ENCODE measurements at places on chromosomes 1 and 21. TPM values are rescaled to one million over a fixed set of nuclear protein-coding genes. Genes with fewer than 3 reads are reported as not detected.

DNA sequence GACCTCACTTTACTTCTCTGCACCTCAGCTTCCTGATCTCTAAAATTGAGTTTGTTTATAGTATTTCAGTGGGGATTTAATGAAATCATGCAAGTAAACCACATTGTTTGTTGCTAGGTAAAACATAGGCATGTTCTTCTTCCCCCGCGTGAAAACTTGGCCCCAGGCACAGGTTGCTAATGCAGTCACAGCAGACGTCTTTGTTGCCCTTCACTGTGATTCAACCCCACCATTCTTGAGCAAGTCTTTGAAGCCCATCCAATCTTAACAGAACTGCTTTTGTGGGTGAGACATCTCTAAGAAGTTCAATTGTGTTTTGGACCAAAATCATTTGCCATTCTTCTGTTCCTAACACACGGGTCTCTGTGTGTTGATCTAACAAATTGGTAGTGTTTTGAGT is 185.5 kb downstream of the ZNF281 start:
- H3K36me3 ChIP-seq: no peaks in the 10 kb centered on the region
- peak; percentile 78 for DNase-seq

- DNase-seq: peak; percentile 99
- no peaks in the 10 kb centered on the region for H3K27me3 ChIP-seq
- H3K27ac ChIP-seq: peak overlapping the region; percentile 27
Measured at GRCh38 chr1:228902781-228903433, 167.6 kb downstream of the RHOU start.

GRCh38 chr1:22808676-22809483 is 98.2 kb downstream of the EPHB2 start:
- H3K4me3 ChIP-seq: no peak overlapping the region
- H3K27ac ChIP-seq: peak overlapping the region; percentile 18
- peak; percentile 87 for DNase-seq
- no peaks in the 10 kb centered on the region for H3K27me3 ChIP-seq
- H3K4me1 ChIP-seq: peaks cover 11% of the 10 kb centered on the region
- H3K36me3 ChIP-seq: no peaks in the 10 kb centered on the region

GRCh38 chr1:13697738-13698137 is 2.2 kb upstream of the PRDM2 start:
- peaks cover 4% of the 10 kb centered on the region for H3K4me1 ChIP-seq
- H3K4me3 ChIP-seq: no peak overlapping the region
- H3K27me3 ChIP-seq: no peaks in the 10 kb centered on the region
- H3K36me3 ChIP-seq: no peaks in the 10 kb centered on the region
- H3K27ac ChIP-seq: no peak overlapping the region

- H3K4me1 ChIP-seq: no peaks in the 10 kb centered on the region
- DNase-seq: no peak
- no peak overlapping the region for H3K4me3 ChIP-seq
- no peak overlapping the region for H3K27ac ChIP-seq
- H3K27me3 ChIP-seq: peaks cover 16% of the 10 kb centered on the region
- no peaks in the 10 kb centered on the region for H3K36me3 ChIP-seq
Measured at GRCh38 chr1:231194843-231195516, 33.1 kb downstream of the TRIM67 start.

- H3K4me1 ChIP-seq: no peaks in the 10 kb centered on the region
- no peaks in the 10 kb centered on the region for H3K27me3 ChIP-seq
- H3K4me3 ChIP-seq: no peak overlapping the region
- no peak for DNase-seq
- peaks cover 47% of the 10 kb centered on the region for H3K36me3 ChIP-seq
- no peak overlapping the region for H3K27ac ChIP-seq
Measured at GRCh38 chr21:44062380-44062779, 44.8 kb upstream of the PWP2 start.

DNA sequence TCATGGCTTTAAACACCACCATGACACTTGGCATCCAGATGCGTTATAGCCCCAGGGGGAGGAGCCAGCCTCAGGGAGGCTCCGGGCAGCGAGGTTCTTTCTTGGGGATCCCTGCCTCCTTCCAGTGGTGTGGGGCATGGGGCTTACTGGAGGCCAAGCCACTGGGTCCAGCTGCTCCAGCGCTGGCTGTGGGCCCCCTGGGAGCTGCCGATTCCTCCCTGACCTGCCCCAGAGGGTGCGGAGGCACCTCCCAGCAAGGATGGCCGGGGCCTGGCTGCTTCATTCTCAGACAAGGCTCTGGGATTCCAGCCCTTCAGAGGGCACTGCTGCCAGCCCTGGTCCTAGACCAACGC is 159.3 kb downstream of the PEX14 start:
- H3K36me3 ChIP-seq: peaks cover 4% of the 10 kb centered on the region
- H3K27ac ChIP-seq: no peak overlapping the region
- peaks cover 5% of the 10 kb centered on the region for H3K27me3 ChIP-seq
- H3K4me1 ChIP-seq: peaks cover 9% of the 10 kb centered on the region
- no peak overlapping the region for H3K4me3 ChIP-seq
- no peak for DNase-seq

DNA sequence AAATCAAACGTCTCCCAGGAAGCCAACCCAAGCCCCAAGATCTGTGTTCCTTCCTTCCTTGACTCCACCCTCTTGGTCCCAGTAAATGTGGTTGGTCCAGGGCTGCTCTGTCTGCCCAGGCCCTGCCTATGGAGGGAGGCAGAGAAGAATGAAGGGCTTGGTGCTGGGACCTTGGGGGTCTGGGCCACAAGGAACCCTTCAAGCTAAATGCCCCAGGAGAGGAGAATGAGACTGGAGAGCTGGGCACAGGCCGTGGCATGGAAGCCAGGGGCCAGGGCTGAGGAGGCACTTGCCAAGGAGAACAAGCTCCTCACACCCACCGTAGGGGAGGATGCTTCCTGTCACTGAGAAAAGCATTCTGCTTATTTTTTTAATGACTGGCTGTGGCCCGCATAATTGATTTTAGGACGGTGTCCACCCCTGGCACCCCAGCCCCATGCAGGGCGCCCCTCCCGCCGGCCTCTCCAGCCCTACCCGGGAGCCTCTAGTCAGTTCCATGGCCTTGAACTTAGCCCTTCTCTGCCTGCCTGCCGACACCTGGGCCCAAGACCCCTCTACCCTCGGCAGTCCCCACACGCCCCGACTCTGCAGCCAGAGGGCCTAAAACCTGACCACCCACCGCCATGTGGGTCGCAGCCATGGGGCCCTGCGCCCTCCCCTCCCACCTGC is 889 bp downstream of the CLEC20A start:
- peaks cover 3% of the 10 kb centered on the region for H3K27me3 ChIP-seq
- H3K27ac ChIP-seq: no peak overlapping the region
- no peaks in the 10 kb centered on the region for H3K36me3 ChIP-seq
- no peaks in the 10 kb centered on the region for H3K4me1 ChIP-seq
- DNase-seq: no peak
- no peak overlapping the region for H3K4me3 ChIP-seq

DNA sequence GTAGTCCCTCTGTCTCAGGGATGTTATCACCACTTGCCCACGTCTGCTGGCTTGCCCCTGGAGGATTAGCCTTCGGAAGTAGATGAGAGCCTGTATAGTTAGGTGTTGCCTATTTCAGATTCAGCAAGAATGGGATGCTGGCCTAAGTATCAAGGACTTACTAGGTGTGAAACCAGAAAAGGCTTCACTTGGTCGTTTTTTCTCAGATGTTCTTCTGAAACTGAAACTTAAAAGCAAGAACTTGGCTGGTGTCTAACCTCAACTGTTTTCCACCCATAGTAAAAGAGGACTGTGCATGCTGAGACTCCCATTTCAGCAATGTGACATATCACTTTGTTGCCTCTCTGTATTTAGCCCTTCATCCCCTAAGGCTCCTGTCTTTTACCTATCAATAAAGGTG is 67.0 kb upstream of the LRRC53 start:
- DNase-seq: no peak
- no peak overlapping the region for H3K27ac ChIP-seq
- H3K27me3 ChIP-seq: no peaks in the 10 kb centered on the region
- H3K4me1 ChIP-seq: no peaks in the 10 kb centered on the region
- H3K36me3 ChIP-seq: no peaks in the 10 kb centered on the region
- H3K4me3 ChIP-seq: no peak overlapping the region

- peak overlapping the region; percentile 74 for H3K27ac ChIP-seq
- H3K4me1 ChIP-seq: peaks cover 2% of the 10 kb centered on the region
Measured at GRCh38 chr1:173823781-173824314, 625 bp upstream of the DARS2 start.

DNA sequence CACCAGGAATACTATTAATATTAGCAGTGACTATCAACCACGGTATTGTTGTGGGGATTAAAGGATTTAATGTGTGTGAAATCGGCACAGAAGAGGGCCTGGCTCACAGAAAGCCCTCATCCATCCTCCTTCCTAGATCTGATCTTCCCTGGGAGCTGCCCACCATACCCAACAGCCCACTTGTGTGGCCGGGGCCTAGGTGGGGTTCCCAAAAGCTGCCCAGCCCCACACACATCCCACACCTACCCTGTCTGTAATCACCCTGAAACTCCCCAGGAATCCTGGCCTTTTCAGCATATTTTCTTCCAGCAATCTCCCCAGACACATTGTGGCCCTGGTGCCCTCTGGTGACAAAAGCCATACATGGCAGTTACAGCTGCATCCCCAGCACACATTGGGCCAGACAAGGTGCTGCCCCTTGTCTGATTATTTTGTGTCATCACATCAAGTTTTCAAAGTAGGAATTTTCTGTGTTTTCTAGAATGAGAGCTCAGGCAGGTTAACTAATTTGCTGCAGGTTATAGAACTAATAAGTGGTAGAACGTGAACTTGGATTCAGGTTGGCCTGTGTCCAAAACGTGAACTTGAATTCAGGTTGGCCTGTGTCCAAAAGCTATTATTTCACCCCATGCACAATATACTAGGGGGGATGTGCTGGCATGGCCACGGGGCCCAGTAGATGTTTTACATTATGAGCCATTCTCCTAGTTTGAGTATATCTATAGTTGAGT is 5.3 kb upstream of the SLC6A9 start:
- H3K4me3 ChIP-seq: no peak overlapping the region
- peaks cover 7% of the 10 kb centered on the region for H3K4me1 ChIP-seq
- peak; percentile 61 for DNase-seq
- no peaks in the 10 kb centered on the region for H3K36me3 ChIP-seq
- H3K27ac ChIP-seq: no peak overlapping the region
- no peaks in the 10 kb centered on the region for H3K27me3 ChIP-seq

GRCh38 chr1:228370439-228370940 is 36.1 kb downstream of the TRIM11 start:
- H3K27me3 ChIP-seq: 0 out of 2 replicates have a peak, but pooled peaks cover 3% of the 10 kb centered on the region
- no peak overlapping the region for H3K27ac ChIP-seq
- DNase-seq: no peak
- H3K4me3 ChIP-seq: no peak overlapping the region

COL6A1 gene
- polyA plus RNA-seq: 1,578 TPM

TAL1 gene
- polyA plus RNA-seq: not detected

EPHB2 gene
- polyA plus RNA-seq: 53.6 TPM

DNA sequence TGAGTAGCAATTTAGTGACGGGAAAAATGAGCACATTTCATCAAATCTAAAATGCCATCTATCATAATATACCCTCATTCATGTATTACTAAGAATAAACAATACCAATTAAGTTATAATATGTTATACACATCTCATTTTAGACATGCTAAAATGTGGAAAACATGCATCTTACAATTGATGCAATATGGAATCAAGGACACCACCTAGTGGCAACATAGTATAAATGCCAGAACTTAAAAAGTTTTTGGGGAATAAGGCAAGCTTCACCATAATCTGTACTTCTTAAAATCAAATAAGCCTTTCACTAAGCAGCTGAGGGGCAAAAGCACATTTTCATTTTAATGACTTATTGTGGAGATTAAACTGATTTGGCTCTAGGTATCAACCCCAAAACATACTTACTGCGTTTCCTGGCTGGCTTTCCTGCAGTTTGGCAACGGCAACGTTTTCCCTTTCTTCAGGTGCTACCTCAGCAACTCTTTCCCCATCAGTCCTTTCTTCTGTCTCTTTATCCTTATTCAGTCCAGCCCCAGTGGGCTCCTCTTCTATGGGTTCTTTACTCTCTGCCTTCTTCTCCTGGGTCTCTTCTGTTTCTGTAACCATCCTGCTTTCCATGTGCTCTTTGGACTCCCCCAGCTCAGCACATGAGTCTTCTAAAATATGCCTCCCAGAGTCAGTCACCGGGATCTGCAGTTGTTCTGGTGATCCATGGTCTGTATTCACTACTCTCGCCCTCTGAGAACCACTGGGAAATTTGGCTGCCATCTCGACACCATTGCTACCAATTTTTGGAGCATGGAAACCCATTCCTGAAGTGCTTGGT is 11.4 kb downstream of the SDE2 start:
- peaks cover 41% of the 10 kb centered on the region for H3K36me3 ChIP-seq
- no peak overlapping the region for H3K27ac ChIP-seq
- no peak overlapping the region for H3K4me3 ChIP-seq
- no peaks in the 10 kb centered on the region for H3K27me3 ChIP-seq
- H3K4me1 ChIP-seq: no peaks in the 10 kb centered on the region

NOS1AP gene
- polyA plus RNA-seq: 0.20 TPM

FCGR2B gene
- polyA plus RNA-seq: not detected

- no peak for DNase-seq
- no peaks in the 10 kb centered on the region for H3K27me3 ChIP-seq
- H3K4me3 ChIP-seq: no peak overlapping the region
- no peak overlapping the region for H3K27ac ChIP-seq
- peaks cover 5% of the 10 kb centered on the region for H3K4me1 ChIP-seq
- H3K36me3 ChIP-seq: peaks cover 37% of the 10 kb centered on the region
Measured at GRCh38 chr1:45643978-45644377, 20.1 kb upstream of the CCDC17 start.

EPHA2 gene
- polyA plus RNA-seq: 72.6 TPM

GABPA gene
- polyA plus RNA-seq: 7.3 TPM

DNA sequence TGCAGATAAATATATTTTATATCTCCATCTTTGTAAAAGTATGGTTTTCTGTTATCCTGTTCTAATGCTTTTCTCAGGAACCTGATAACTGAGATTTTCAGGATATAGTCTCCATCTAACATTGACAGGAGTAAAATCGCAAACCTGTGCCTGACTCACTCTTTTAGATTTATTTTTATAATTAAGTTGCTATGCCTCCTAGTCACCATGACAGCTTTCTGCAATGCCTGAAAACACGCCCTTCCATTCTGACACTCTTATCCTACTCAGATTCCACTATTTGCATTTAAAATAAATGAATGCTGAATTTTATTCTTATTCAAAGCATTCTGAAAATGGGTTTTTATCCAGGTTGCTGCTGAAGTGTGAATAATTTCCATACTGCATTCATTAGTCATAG is 62.8 kb downstream of the RGS21 start:
- H3K27ac ChIP-seq: no peak overlapping the region
- no peaks in the 10 kb centered on the region for H3K36me3 ChIP-seq
- H3K4me1 ChIP-seq: peaks cover 2% of the 10 kb centered on the region
- no peak for DNase-seq
- no peaks in the 10 kb centered on the region for H3K27me3 ChIP-seq

PLA2G2F gene
- not detected for polyA plus RNA-seq

SIM2 gene
- polyA plus RNA-seq: 7.5 TPM

TFF2 gene
- not detected for polyA plus RNA-seq

- no peaks in the 10 kb centered on the region for H3K27me3 ChIP-seq
- H3K4me1 ChIP-seq: no peaks in the 10 kb centered on the region
- DNase-seq: no peak
- H3K36me3 ChIP-seq: no peaks in the 10 kb centered on the region
- H3K27ac ChIP-seq: no peak overlapping the region
Measured at GRCh38 chr1:225684741-225685140, 31.8 kb upstream of the ENAH start.

A3GALT2 gene
- polyA plus RNA-seq: not detected

GRCh38 chr1:214102907-214103306 is 115.1 kb downstream of the PROX1 start:
- H3K27ac ChIP-seq: no peak overlapping the region
- no peaks in the 10 kb centered on the region for H3K27me3 ChIP-seq
- H3K4me1 ChIP-seq: peaks cover 2% of the 10 kb centered on the region
- peak; percentile 90 for DNase-seq
- H3K36me3 ChIP-seq: no peaks in the 10 kb centered on the region

- no peaks in the 10 kb centered on the region for H3K27me3 ChIP-seq
- H3K36me3 ChIP-seq: no peaks in the 10 kb centered on the region
- H3K4me3 ChIP-seq: no peak overlapping the region
- no peak for DNase-seq
Measured at GRCh38 chr1:996851-997712, 2.8 kb downstream of the HES4 start.
